ENCODE measurements at places on chromosomes 5 and 9.

DNA sequence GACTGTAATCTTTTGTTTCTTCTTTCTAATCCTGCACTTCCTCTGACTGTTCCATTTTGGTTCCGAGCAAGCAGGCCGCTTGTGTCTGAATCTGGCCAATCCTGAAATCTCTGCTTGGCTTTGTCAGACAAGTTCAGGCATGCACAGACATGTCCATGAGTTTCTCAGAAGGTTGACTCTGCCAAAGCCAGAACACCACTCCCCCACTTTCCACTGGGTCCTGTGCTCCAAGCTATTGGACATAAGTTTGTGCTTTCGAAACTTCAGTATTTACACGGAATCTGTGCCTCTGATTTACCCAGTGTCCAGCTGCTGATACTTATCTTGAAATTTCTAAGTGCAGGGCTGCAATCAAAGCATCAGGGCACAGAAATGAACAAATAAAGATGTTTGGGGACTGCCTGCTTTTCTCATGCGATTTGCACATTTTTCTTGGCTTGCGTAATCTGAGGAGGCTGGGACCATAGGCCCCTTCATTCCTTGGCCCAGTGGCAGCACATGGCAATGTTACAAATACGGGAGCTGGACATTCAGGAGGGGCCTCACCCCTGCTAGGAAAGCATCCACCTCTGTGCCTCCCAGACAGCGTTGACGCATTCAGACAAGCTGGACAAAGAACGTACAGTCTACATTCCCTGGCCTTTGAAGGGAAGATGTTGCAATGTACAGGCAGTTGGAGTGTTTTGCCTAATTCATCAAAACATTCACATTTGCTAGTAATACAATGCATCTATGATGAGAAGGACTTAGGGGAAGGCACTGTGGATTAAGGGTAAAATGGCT, 209.2 kb upstream of the PAPPA start:
- no peak for DNase-seq

DNA sequence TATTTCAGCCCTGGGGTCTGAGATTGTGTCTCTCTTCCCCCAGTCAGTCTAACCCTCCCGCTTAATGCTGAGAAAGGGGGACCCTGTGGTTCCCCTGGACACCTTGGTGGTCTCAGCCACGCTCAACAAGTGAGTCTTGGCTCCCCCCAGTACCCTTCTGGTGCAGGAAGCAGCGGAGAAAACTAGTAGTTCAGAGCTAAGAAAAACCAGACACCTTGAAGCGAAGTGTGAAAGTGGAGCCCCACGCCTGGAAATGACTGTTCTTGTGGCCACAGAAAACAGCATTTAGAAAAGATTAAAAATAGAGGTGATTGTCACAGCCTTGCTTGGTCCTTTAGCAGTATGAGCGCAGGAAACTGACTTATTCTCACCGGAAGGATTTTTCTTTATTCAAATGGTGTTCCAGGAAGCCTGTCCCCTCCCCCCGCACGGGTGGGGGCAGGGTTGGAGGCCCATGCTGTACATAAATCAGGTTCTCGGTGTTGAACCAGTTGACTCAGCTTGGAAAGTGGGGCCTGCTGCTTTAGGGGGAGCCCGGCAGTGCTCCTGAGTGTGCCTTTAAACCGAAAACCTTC, 8.1 kb downstream of the ARPC5L start:
- DNase-seq, result no peak

DNA sequence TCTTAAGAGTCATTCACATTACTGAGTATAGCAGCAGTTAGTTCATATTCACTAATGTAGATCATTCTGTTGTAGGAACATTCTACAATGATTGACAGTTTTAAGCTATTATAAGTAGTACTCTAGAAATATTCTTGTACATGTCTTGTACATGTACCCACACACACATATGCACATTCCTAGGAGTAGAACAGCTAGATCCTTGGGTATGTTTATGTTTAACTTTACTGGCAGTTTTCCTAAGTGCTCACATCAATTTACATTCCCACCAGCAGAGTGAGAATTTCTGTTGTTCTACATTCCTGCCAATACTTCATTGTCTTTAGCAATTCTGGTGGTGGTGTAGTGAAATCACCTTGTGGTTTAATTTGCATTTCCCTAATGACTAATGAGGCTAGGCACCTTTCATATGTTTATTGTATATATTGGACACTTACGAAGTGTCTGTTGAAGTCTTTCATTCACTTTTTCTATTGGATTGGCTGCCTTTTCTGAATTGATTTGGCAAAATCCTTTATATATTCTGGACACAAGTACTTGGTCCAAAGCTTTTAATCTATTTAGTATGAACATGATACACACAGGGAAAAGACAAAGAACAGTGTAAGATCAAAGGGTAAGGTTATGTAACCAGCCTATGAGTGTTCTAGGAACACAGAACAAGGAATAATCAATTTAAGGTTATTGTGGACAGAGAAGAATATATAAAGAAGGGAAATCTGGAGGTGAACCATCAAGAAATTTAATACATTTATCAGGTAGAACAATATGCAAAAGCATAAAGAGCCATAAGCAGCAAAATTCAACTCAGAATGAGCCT, 95.6 kb downstream of the MLLT3 start:
- no peak for DNase-seq

DNA sequence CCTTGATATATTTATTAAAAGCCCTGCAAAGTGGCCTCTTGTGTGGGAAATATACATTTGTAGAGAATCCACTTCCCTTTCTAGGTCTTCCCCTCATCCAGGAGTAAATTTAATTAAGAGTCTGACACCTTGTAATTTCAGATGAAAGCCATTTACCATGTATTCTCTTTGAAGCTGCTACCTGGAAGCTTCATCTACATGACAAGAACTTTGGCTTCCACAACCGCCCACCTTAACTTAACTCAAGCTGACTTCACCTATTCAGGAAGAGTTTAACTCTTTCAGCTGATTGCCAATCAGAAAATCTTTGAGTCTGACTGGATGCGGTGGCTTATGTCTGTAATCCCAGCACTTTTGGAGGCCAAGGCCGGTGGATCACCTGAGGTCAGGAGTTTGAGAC, 899.9 kb downstream of the TAF11L14 start:
- DNase-seq, result no peak

DNA sequence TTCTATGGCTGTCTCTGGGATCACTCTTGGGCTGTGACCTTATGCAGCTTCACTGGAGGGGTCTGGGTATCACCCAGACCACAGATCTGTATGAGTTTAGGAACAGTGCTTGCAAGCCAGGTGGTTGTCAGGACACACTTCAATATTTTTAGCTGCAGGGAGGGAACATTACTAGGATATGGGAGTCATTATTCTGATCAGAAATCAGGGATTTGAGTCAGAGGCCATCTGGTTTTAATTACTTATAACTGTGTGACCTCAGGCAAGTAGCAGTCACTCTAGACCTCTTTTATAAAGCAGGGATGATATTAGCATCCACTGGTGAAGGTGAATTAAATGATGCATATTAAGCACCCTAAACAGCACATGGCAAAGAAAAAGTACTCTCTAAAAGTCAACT, 60.1 kb upstream of the NMUR2 start:
- DNase-seq, result no peak

- no peak for DNase-seq
Measured at GRCh38 chr9:117787746-117788145, 83.5 kb downstream of the TLR4 start.

GRCh38 chr9:109258481-109259302, 62.2 kb downstream of the EPB41L4B start:
- DNase-seq, result no peak
